ENCODE measurements at places on chromosomes 4 and X.
A peak's percentile ranks its signal among the peaks of the same experiment; 100 is the strongest.

DNA sequence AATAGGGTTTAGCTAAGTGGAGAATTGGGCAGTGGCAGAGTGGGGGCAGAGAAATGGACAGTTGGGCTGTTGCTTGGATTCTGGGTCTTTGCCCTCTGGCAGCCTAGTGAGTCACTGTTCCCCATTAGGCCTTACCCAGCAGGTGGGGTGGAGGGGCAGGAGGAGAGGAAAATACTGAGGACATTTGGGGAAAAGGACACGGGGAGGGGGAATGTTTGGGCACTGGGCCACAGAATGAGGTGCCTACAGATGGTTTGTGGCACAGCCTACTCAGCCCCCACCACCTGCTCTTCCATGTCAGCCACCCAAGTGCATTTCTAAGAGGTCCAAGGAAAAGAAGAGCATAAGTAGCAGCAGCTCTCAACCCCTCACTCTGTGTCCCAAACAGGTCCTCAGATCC lies 13.0 kb downstream of the SLC16A2 start:
- no peak for DNase-seq

DNA sequence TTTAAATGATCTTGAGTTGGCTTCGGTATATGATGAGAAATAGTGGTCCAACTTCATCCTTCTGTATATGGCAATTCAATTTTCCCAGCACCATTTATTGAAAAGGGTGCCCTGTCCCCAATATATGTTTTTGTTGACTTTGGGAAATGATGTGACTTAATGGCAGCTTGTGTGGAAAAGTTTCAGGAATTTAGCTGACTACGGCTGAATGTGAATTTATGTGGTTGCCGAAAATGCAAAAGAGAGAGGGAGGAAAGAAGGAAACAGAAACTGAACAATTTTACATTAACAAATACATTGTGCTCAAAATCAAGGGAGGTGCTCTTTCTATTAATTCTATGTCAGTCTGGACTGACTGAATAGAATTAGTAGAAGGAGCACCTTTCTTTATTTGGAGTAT lies 101.8 kb upstream of the CYSLTR1 start:
- DNase-seq: no peak

DNA sequence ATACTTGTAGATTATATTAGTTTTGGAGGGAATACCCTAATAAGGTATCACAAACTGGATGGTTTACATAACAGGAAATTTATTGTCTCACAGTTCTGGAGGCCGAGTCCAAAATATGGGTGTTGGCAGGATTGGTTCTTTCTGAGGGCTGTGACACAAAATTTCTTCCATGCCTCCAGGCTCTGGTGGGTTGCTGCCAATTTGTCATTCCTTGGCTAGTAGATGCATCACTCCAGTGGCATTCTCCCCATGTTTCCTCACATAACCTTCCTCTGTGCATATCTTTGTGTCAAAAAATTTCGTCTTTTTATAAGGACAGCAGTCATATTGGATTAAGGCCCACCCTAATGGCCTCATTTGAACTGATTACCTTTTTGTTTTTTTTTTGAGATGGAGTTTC lies 49.3 kb downstream of the APELA start:
- no peak for DNase-seq

GRCh38 chr4:80033581-80033980 lies 39.4 kb downstream of the ANTXR2 start:
- DNase-seq: no peak

GRCh38 chr4:171561419-171561818 lies 251.8 kb upstream of the GALNTL6 start:
- DNase-seq: no peak

- no peak for DNase-seq
These were observed 108.5 kb upstream of the WDR1 start for GRCh38 chr4:10225096-10225495.

GRCh38 chr4:81698538-81699296 lies 227.0 kb upstream of the RASGEF1B start:
- no peak for DNase-seq

- DNase-seq: no peak
These were observed 116.2 kb upstream of the GNPDA2 start for GRCh38 chr4:44842531-44842930.

DNA sequence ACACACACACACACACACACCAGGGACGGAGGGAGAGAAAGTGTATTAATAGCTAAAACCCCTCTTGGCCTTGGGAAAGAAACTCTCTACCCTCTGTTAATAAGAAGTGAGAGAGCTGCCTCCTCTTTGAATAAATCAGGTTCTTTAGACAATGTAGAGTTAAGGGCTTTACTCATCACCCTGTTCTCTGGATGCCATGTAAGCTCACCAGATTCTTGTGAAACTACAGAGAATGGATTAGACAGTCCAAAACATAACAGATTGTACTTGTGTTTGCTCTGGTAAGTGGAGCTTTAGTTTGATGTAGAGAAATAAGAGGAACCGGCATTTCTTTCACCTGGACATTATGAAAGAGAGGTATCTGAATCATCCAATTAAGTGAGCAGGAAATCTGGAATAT lies 263.2 kb downstream of the DMD start:
- no peak for DNase-seq

DNA sequence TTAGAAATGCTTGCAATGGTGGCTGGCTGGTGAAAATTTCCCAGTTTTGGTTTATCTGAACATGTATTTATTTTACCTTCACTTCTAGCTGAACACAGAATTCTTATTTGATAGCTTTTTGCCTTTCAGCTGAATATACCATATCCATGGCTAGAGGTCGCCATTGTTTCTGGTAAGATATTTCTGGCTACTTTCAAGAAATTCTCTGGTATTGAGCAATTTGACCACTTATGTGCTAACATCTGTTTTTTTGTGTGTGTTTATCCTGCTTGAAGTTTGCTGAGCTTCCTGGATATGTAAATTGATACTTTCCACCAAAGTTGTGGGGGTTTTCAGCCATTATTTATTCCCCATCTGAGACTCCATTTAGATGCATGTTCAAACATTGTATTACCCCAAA lies 75.4 kb downstream of the FBXW7 start:
- peak; percentile 63 for DNase-seq

DNA sequence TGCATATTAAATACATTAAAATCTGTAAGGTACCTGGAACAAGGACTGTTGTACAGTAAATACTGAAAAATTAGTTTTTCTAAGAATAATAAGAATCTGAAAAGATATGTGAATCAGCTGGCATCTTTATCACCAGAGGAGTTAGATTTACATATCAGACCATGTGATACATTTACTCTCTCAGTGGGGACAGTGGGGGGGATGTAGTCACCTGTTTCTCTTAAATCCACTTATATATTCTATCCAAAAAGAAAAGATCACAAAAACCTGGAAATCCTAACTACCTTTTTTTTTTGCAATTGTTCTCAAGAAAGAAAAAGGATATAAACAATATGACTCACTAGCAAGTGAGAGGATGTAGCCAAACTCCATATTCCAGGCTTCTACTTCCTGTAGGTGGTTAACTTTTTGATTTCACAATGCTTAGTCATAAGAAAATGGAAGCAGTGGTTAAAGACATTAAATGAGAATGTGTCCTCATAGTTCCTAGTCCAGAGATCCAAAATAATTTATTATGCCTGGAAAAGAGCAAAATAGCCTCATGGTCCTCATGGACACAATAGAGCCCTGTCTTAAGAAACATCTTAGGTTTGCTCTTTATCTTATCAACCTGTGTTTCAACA lies 22.5 kb upstream of the MYOZ2 start:
- DNase-seq: no peak

DNA sequence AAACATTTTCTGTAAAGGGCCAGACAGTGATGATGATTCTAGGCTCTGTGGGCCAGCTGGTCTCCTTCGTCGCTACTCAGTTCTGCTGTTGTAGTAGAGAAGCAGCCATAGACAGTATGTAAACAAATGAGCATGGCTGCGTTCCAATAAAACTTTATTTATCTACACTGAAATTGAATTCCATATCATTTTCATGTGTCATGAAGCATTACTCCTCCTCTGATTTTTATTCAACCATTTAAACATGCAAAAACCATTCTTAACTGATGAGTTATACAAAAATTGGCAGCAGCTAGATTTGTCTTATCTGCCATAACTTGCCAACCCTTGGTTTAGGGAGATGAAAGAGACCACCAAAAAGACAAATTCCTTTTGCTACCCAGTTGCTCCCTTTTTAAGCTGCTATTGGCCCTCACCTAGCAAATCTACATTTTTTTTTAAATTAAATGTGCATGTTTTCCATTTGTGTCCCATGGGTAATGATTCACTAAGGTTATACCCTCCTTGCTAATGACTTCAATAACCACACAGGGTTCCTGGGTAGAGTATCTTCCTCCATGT lies 309.9 kb downstream of the DHX15 start:
- DNase-seq: no peak
